ENCODE measurements at places on chromosomes 3 and 15.

DNA sequence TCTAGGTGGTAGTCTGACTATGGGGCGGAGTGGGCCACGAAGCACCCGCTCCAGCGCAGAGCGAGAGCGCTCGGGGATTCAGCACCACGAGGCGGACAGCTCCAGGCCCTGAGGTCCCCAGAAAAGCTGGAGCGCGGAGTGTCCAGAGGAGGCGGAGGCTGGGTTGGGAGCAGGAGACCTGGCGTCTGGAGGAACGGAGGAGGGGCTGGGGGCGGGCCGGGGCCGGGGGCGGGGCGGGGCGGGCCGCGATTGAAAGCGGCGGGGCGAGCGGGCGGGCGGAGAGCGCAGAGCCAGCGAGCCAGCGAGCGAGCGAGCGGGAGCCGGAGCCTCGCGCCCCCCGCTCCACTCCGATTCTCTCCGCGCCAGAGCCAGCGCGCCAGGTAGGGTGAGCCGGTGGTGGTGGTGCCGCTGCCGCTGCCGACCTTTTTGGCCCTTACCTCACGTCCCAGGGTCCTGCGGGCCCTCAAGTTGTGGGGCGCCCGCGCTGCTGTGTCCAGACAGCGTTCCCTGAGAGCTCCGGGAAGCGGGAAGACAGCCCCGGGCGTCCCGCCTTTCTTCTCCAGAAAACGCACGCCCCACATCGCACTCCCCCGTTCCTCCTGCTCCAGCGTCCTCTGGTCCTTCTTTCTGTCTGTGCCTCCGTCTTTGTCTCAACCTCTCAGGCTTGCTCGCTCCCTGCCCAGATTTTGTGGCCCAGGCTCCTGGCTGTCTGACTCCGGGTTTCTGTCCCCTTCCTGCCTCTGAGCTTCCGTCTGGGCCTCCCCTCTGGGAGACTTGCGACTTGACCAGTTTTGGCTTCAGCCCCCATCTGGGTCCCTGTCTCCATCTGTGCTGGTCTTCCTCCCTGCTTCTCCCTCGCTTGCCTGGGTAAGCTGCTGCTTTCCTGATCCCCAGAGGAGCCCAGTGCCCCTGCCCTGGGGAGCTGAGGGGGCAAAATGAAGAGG is at the start of gene GRM2:
GRM2 (plus strand) TSS at position 281 of the 944 bp plus-strand sequence. CDS start 1,916 bp downstream, outside the sequence.
- DNase-seq: no peak

GRCh38 chr15:63905558-63906265 is 72.0 kb upstream of the HERC1 start:
- DNase-seq: no peak

GRCh38 chr3:51024121-51024520 is 349.4 kb downstream of the DOCK3 start:
- no peak for DNase-seq

DNA sequence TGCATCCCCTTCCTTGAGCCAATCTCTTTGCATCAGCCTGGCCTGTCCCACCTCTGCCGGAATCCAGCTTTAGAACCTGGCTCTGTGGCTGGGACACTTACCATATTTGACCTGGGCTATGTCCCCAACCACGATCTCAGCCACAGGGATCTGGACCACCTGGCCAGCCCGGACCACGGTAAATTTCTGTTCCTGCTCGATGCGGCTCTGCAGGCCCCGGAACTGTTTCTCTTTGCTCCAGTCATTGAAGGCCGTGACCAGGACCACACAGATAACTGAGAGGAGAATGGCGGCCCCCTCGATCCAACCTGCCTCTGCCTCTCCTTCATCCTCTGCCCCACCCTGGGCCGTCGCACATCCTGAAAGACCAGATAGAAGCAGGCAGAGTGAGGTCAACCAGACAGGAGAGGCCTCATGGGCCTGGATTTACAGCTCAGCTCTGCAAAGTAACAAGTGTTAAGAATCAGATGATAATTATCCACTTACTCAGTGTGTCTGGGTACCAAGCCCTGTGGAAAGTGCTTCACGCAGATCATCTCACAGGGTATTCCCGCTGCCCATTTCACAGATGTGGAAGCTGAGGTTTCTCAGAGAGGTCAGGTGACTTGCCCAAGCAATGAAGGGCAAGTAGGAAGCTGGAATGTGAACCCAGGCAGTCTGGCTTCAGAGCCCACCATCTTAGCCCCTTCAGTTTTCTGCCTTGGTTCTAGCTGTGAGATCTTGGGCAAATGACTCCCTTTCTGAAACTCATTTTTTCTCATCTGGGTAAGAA is 81.3 kb upstream of the SEC13 start:
- DNase-seq: no peak

- no peak for DNase-seq
Measured at GRCh38 chr3:152738656-152739055, 96.3 kb upstream of the P2RY1 start.

DNA sequence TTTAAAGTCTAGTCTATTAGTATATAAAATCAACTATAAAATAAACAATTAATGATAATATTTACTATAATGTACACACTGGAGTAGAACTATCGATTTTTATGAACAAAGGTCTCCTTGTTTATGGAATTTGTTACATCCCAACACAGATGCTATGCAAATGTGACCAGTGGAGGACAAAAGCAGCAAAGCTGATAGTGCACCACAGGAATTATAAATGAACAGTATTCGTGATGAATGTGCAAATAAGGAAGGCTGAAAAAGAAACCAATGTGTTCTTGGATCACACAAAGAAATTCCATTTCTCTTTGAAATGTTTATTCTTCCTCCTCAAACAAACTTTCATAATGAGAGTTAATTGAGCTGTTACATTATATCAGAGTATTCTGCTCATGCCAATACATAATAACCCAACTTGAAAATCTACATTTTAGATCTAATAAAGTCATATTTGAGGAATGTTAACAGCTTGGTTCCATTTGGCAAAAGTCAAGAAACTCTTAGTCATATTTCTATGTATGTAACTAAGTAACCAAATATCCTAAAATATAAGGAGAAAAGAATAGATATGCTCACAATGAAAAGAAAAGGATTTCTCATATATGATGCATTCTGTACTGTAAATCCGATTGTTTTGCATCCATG is 79.3 kb downstream of the NEK10 start:
- DNase-seq: no peak

- DNase-seq: no peak
Measured at GRCh38 chr3:143726727-143727126, 121.5 kb downstream of the SLC9A9 start.

DNA sequence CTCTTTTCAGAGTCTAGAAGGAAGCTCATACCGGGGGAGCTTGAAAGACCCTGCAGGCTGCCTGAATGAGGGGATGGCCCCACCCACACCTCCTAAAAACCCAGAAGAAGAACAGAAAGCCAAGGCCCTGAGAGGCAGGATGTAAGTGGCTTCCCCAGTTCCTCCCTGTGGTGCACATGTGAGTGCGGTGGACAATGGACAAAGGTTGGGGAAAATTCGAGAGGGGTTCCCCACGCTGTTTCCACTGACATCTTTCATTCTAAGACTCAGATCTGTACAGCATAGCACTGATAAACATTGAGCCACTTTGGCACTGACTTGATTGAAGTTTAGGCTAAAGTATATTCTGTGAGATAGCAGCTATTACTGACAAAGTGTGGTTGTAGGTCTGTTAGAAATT is 79.5 kb upstream of the UMPS start:
- DNase-seq: no peak

DNA sequence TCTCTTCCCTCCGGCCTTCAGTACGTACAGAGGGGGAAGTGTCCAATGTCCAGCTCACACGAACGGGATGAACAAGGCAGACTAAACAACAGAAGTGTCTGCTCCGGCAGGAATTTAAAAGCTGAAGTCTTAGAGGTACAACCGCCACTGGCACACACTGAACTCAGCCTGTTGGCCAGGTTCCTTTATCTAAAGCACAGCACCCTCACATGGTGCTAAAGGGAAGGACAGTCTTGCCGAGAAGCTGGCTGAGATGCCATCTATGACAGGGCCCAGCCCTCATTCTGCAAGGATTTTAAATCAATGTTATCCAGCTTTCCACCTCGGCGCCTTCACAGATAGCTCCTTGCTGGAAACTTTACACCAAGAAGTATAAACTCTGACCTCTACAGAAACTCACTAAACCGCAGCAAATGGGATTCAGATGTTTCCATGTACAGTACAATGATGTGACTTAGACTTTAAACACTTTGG is 2.8 kb downstream of the ADAMTS17 start:
- peak; percentile 41 for DNase-seq

DNA sequence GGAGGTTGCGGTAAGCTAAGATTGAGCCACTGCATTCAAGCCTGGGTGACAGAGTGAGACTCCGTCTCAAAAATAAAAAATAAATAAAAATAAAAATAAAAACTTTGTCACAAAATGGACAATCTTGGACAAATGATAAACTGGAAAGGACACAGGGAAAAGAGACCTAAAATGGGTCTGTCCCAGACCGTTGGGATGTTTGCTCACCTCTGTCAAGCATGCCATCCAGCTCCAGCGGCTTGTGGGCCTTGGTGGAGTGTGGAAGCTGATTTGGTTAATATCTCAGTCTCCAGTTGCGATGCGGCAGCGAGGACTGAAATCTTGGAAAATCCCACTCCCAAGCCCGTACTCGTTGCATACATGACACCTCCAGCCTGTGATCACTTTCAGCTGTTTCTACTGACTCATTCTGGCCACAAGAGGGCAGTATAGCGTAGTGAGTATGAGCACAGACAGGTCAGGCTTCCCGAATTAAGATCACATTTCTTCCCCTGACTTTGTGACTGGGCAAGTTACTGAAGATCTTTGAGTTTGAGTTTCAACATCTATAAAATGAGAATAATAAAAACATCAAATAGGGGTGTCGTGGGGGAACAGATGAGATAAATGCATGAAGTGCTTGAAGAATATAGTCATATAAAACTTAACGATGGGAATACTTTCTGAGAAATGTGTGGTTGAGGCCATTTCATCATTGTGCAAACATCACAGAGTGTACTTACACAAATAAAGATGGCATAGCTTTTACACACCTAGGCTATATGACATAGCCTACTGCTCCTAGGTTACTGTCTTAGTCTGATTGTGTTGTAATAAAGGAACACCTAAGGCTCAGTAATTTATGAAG is 19.6 kb upstream of the MOBP start:
- DNase-seq: peak; percentile 33

- DNase-seq: no peak
Measured at GRCh38 chr3:15298504-15298903, 33.9 kb downstream of the SH3BP5 start.

DNA sequence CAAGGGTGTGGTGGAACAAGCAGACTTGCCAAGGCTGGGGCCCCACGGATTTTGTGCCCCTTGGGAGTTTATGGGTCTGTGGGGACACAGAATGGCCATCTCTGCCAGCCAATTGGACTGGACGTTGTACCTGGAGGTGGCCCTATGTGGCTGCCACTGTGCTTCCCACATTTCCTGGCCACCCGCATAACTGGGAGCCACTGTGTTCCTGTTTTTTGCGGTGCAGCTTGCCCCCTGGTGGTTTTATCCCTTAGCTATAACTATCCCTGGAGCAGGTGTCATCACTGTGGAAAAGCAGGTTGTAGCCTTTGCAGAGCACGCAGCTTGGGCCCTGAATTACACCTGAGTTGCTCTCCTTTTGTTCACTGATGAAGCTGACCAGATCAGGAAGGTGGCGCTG is 306.3 kb downstream of the ZPLD1 start:
- DNase-seq: no peak

GRCh38 chr15:73426323-73426994 is 16.5 kb upstream of the REC114 start:
- no peak for DNase-seq

DNA sequence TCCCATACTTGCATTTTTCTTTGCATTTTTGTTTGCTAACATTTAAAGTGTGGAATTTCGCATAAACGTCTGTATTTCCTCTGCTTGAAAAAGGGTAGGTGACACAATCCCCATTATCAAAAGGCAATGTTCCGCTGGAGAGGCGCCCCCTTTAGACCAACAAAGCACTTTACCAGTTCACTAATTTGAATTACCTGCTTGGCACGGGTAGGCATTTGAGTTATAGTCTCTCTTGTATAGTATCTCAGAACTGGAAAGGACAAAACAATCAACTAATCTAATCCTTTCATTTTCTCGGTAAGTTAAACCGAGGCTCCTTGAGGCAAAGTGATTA is 775 bp upstream of the CCDC39 start:
- peak; percentile 3 for DNase-seq

Data from activated T-cell treated with anti-CD3 and anti-CD28 coated beads for 1 hour (primary cell).